ENCODE measurements at places on chromosomes 4 and X.

DNA sequence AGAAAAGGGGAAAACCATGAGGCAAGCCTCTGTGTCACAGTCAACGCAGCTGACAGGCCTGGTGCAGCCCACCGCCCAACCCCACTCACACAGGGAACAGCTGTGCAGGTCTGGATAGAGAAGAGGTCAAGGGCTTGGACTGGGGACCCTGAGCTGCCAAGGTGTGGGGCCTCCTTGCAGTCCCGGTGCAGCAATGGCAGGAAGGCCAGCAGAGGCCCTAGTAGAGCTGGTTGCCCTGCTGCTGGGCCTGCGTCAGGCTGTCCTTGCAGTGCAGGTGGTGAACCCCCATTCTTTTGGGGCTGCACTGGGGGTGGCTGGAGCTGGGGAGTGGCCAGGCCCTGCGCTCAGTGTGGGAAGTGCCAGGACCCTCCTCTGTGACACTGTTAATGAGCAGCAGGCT lies 482.0 kb downstream of the SMARCA1 start:
- no peak for DNase-seq

DNA sequence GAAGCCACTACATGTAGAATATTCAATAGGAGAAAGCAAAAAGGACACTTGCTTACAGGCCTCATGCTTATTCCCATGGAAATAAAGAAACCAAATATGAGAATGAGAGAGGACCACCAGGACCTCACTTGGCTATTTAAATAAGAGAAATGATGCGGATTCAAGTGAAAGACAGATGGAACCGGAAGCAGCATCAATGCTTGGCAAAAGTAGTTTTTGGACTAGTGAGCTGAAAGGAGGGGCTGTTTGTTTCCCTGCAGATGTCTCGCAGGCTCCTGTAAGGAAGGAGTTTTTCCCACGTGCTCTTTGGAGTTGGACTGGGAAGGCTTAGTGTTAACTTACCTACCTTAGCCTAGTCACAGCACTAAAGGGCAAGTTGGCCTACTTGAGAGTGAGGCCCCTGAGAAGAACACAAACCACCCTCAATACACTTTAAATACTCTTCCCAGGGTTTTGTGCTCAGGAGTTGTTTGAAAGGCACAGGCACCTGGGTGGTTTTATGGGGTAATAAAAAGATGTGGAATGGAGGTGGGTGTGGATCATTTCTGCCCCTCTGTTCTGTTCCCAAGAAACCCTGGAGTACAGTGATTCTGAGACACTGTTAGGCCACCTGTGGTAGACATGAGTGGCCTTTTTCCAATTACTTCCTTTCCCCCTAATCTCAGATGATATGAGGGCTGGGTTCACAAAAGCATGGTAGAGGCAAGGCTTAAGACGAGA lies 113.3 kb upstream of the C1GALT1C1 start:
- DNase-seq = no peak

DNA sequence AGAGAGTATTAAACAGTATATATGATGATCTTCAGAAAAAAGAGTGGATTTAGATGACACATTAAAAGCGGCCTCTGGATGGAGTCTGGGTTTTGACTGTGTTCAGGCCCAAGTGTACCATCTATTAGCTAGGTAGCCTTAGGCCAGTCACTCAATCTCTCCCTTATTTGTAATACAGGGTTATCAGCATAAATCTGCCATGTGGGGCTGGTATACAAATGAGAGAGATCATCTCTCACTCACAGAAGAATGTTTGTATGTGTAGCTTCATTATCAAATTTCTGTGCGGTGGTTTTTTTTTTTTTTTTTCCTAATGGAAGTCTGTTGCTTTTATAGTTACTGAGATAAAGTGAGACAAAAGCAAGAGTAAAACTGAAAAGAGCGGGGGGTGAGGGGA lies 12.7 kb downstream of the SLC2A9 start:
- DNase-seq = no peak

- DNase-seq = no peak
Observed at GRCh38 chrX:148567229-148567628, 66.8 kb downstream of the AFF2 start.

- no peak for DNase-seq
Observed at GRCh38 chrX:31024866-31025265, 47.0 kb downstream of the FTHL17 start.

GRCh38 chr4:158161551-158162354 lies 11.1 kb downstream of the GASK1B start:
- no peak for DNase-seq

GRCh38 chr4:124201636-124202035 lies 510.9 kb downstream of the ANKRD50 start:
- DNase-seq = no peak

DNA sequence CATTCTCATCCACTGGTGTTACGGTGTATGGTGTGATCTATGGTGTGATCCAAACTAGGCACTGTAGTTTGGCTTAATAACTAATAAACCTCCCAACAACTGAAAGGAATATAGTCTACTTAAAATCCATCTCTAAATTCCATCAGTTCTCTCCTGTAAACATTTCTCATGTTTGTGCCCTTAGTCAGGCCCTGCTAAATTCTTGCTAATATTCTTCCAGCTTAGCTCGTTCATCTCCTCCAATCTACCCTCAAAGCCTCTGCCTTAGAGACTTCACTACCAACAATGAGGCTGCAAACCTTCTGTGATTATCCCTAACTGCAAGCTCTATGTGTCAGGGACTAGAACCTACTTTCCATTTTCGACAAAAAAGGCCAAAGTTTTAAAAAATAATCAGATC lies 28.1 kb downstream of the ZAR1 start:
- no peak for DNase-seq

DNA sequence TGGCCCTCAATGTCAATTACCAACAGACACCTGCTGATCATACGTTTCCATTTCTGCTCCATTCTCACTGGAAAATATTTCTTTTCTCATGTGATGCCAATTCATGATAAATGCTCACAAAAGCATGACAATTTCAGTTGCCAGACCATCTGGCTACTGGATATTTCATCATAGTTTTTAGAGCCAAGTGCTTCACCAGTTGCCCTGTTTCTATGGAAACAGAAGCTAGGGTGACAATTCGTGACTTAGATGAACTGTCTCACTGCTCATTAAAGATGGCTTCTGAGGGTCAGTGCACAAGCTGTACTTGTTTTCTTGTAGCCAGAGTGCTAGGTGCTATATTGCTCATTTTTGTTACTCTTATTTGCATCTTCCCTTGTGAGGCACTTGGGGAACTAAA lies 184.9 kb downstream of the COMMD8 start:
- no peak for DNase-seq

GRCh38 chrX:15678339-15678738 lies 13.7 kb upstream of the CLTRN start:
- DNase-seq = no peak

DNA sequence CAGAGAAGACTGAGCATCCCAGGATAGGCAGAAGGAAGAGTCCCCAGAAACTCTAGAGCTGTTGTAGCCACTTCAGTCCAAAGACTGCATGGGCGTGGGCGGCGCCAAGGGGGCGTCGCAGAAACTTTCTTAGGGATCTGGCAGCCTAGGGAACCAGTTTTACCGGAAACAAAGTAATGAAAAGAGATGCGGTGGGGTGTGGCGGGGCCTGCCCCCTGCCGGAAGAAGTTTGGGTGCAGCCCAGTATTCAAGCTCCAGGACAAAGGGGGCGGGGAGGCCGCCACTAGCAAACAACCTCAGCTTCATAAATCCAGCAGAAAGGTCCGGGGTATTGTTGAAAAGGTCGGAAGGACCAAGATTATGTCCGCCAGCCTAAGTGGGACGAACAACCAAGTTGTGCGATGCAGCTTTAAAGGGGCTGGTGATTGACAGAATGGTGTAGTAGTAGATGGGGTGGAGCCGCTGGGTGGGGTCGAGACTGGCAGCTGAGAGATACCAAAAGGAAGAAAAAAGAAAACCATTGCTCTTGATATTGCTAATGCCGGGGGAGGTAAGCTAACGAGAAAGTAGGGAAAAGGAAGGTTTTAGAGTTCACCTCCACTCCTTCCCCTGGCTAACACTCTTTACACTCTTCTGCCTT lies 190.5 kb downstream of the RRAGB start:
- DNase-seq = peak; percentile 66

- DNase-seq = peak; percentile 26
Observed at GRCh38 chr4:48093991-48094416, 40.0 kb downstream of the TXK start.
